Esophagus muscularis mucosa (tissue), 4 donors: ENCODE measurements at places on chromosomes 16 and 17. TPM values are rescaled to one million over a fixed set of nuclear protein-coding genes. Genes with fewer than 3 reads are reported as not detected.

- no peak for DNase-seq
- peak overlapping the region; percentile 76 for H3K27ac ChIP-seq
- peak overlapping the region; percentile 63 for H3K4me3 ChIP-seq
- no peaks in the 10 kb centered on the region for H3K36me3 ChIP-seq
- H3K27me3 ChIP-seq = no peaks in the 10 kb centered on the region
Observed at GRCh38 chr16:2152695-2153506, 2.7 kb upstream of the TRAF7 start.

- no peaks in the 10 kb centered on the region for H3K27me3 ChIP-seq
- no peaks in the 10 kb centered on the region for H3K36me3 ChIP-seq
- H3K4me1 ChIP-seq = no peaks in the 10 kb centered on the region
- H3K4me3 ChIP-seq = no peak overlapping the region
Observed at GRCh38 chr17:51799981-51800380, 358.5 kb downstream of the CA10 start.

The CBFA2T3 gene
- 10.4 TPM for total RNA-seq

The PTGES3L gene
- 18.3 TPM for total RNA-seq
